ENCODE measurements at places on chromosomes 3 and 15.

DNA sequence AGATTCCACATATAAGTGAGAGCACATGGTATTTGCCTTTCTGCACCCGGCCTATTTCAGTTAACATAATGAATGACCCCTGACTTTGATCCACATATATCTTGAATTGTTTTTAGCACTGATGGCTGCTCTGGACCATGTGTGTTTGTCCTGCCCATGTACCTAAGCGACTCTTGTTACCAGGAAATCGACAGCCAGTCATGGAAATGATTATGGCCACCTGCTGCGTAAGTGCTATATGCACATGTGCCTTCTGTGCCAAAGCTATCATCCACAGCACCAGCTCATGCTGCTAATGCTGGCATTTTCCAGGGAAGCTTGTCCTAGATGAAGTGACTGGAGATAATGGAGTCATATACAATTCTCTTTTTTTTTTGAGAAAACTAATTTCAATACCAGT, 103.7 kb downstream of the PEX5L start:
- DNase-seq: no peak

DNA sequence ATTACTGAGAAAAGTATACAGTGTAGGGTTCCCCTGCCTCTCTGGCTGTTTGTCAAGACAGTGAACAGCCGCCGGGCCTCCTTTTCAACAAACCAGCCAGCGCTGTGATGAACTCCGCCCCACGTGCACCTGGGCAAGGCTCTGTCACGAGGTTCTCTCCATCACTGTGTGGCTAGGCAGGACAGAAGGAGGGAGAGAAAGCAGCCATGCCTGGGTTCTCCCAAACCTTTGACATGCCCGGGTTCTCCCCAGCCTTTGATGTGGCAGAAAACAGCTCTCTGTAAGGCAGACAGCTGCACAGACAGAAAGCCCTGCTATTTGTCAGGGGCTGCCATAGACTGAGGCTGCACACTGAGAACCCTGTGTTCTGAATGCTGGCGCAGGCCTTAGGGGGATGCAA, 101.4 kb upstream of the TRPM1 start:
- DNase-seq: no peak

- no peak for DNase-seq
These were observed 493.3 kb downstream of the MAGI1 start for GRCh38 chr3:65545429-65545828.

DNA sequence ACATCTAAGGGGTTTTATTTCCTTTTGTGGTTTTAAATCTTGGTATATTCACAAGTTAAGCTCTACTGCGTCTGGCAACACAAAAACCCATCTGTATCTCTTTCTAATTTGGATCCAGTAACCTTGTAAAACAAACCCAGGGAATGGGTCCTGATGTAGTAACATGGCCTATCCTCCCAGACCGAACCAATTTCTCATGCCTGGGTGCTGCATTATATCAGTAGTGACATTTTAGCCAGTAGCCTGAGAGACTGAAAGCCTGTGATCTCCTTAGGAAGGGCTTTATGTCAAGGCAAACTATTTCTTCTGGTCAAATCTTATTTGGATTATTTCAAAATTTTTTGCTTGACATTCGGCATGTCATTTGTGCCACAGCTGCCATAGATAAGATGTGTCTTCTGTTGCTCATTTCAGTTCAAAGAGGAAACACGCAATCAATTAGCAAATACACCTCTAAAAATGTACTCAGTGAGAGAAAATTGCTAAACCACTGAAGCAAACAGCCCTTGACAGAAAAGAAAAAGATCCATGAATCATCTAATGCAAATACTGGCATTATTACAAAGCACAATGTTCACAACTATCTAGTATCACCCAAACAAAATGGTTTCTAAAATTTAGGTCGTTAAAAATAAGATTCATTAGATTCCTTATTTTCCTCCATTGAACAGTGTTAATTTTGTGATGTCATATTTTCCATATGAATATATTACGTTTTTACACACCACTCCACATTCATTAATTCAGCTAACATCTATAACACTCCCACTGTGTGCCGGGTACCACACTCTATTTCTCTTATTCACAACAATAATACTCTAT, 4.0 kb downstream of the NPTN start:
- no peak for DNase-seq

- DNase-seq: no peak
These were observed 3.9 kb upstream of the CXCR6 start for GRCh38 chr3:45939341-45939771.

DNA sequence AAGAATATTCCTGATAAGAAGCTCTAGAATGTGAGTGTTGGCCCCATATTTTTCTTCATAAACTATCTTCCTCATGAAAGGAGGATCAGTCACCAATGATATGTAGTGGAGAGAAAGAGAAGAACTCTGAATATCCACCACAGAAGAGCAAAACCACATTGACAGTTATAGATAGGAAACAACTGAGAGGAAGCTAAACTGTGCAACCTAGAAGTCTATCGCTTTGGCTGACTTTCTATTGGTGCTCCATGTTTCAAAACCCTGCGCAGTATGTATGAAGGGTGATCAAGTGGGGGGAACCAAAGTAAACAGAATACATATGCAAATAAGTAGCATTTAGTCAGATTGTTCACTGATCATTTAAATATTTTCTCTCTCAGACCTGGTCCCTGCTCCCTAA, 41.0 kb upstream of the ZNF280D start:
- DNase-seq: no peak

DNA sequence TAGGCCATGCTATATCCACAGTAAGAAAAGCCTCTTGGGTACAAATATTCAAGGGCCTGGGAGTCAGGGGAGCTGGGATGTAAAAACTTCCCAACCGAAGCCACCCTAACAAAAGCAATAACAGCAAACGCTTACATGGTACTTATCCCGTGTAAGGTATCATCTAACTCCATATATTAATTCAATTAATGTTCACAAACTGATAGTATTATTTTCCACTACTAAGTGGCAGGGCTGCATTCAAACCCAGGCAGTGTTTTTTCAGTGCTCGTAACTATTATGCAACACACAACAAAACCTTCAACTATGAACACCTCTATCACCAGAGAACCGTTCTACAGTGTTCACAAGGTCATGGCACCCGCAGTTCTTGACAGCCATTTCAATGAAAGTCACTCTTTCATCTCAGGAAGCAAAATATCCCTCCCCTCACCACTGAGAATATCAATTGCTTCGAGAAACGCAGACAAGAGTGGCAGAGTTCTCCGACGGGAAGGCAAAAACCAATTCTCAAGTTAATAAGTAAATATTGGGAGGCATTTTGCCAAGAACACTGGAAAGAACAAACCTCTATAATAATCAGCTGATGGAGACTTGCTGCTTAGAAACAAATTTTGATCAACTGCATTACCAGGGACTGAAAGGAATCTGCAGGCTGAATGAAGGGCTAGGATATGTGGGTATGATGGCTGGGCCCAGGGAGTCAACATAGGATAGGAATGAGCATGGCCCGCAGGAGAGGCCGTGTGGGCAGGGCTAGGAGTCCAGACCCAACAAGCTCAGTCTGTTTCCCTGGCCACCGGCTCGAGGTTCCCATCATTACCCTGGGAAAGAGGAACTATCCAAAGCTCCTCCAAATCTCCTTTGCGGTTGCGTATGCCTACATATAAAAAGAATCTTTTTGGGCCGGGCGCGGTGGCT, 72.3 kb downstream of the XXYLT1 start:
- DNase-seq: no peak

DNA sequence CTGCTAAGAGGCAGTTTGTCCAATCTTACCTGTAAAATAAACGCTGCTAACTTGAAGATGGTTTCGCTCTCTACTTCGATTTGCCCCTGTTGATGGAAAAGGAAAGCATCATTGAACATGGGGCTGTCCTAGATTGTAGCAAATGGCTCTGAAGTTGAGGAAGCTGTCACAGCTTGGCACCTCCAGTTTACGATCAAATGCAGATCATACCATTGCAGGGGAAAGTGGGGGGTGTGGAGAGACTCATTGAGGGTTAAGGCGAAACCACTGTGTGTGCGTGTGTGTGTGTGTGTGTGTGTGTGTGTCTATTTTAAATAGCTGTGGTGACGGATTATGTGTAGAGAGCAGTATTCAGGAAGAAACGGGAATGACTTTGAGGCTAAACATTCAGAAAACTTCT, 127.6 kb upstream of the LMOD3 start:
- DNase-seq: no peak

DNA sequence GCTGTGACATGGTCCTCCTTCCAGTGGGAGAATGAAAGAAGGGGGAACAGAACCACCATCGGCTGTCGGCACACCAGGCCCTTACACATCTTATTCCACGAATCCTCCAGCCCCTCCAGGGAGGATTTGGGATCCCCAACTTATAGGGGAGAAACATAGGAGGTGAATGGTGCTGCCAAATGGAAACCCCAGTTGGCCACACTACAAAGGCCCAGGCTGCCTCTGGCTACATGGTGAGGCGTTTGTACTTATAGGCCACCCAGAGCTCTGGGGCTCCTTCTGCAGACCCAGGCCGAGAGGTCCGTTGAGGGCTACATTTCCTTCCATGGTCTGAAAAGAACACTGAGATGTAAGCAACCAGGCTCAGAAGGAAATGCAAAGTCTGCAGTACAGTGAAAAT, 12.0 kb downstream of the AMOTL2 start:
- DNase-seq: no peak

GRCh38 chr3:77887611-77888010, 847.7 kb downstream of the ROBO2 start:
- DNase-seq: no peak

- no peak for DNase-seq
These were observed 154.5 kb upstream of the TBL1XR1 start for GRCh38 chr3:177351757-177352158.

- no peak for DNase-seq
These were observed 273.3 kb downstream of the ZNF385D start for GRCh38 chr3:21477541-21478288.

DNA sequence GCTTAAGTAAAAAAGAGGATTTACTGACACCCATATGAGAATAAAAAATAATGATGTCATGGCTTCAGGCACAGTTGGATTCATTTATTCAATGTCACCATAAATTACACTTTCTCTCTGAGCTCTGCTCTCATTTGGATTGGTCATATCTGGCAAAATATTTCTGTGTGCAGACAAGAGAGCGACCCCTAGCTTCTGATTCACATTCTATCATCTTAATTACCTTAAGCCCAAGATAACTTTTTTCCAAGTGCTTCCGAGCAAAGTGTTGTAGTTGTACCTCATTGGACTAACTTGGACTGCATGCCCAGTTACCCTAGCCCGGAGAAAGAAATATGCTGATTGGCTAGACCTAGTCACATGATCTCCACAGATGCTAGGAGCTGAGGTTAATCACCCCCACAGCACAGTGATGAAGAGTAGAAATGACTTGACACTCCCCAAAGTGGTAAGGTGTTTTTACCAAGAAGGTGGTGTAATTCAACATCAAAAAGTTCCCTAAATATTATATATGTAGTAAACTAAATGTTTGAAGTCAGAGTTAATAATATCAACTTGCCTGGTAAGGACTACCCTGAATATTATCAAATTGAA, 552.2 kb upstream of the SUCLG2 start:
- DNase-seq: no peak

GRCh38 chr3:159148466-159148865, 346.6 kb downstream of the MFSD1 start:
- no peak for DNase-seq
